ENCODE measurements at places on chromosomes 6 and 20. TPM values are rescaled to one million over a fixed set of nuclear protein-coding genes. Genes with fewer than 3 reads are reported as not detected.

- no peak for DNase-seq
Observed at GRCh38 chr6:24191346-24191745, 65.3 kb downstream of the NRSN1 start.

DNA sequence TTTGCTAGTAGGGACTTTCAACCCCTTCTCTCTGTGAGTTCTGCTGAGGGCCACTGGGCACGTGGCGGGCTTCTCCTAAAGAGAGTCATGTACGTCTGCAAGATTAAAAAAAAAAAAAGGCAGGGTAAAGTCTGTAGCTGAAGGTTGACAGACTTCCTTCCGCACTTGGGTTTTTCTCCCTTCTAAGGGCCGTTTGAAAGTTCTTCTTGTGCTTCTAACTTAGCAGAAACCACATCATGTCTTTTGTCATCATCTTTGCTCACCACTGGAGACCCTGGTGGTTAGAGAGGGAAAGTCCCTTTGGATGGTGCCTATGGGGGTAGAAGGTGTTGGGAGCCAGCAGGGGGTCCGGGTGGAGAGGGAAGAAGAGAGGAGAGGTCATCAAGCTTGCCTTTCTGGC lies 31.4 kb downstream of the PRDM1 start:
- peak; percentile 75 for DNase-seq

- no peak for DNase-seq
Observed at GRCh38 chr6:118559659-118560058, 11.6 kb downstream of the PLN start.

TBXT gene
- not detected for total RNA-seq

DNA sequence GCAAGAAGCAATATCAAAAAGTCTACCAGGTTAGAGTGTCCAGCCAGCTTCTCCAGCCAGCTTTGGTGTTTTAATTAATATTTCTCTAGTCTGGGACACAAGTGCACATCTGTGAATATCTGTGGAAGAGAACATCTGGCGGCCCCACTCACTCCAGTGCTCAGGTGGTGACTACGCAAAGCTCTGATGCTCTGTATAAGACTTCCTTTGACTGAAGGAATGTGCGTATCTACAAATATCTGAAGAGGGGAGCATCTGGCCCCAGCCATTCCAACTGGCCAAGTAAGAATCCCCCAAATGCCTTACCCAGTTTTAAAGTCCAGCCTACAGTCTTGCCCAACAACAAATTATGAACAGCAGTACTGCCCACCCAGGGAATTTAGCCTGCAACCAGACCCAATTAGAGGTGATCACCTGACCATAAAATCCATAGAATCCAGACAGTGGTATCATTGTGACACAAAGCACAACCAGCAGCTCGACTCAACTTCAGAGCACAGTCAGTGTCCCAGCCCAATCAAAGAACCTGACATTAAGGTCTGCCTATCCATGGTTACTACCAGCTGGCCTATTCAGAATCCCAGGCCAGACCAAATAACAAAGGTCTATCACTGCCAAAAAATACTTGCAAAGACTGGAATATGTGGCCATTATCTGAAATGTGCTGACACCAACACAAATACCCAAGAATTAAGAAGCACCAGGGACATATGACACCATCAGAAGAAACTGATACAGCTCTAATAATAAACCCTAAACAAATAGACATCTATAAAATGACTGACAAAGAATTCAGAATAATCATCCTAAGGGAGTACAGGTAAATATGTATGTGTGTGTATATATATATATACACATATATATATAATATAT lies 76.1 kb upstream of the MANEA start:
- DNase-seq, result no peak

DNA sequence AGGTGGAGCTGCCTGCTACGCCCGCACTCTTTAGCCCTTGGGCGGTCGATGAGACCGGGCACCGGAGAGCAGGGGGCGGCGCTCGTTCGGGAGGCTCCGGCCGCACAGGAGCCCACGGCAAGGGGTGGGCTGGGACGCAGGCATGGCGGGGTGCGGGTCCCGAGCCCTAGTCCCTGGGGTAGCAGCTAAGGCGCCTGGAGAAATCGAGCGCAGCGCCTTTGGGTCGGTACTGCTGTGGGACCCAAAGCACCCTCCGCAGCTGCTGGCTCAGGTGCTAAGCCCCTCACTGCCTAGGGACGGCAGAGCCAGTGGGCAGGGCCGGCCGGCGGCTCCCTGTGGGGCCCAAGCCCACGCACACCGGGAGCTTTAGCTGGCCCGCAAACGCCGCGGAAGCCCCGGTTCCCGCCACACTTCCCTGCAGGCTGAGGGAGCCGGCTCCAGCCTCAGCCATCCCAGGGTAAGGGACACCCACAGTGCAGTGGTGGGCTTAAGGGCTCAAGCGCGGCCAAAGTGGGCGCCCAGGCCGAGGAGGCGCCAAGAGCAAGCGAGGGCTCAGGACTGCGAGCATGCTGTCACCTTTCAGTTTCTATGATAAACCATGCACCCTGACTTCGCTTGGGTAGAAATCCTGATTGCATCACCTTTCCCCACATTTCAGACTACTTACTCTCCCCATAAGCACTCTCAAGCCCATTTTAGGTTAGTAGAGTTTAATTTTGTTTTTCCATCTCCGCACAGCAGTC lies 52.0 kb downstream of the MYLIP start:
- no peak for DNase-seq

RCAN2 gene
- total RNA-seq, result 0.37 TPM

SMOC2 gene
- not detected for total RNA-seq

DNA sequence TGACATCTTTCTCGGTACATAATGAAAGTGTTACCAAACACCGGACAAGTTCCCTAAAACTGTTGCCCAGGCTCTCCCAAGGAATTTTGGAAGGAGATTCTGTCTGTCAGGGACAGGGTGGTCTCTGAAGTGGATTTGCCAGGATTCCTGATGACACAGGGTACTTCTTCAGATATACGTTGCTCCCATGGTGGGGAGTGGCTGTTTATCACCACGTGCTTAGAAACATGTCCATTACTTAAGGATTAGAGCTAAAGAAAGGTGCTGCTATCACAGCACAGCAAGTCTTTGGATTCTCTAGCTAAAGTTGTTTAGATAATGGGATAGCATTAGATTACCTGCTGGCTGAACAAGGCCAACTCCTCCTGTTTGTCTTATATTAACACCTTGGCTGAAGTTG lies 6.3 kb downstream of the SPINT3 start:
- DNase-seq, result no peak

TMC2 gene
- not detected for total RNA-seq

FAM162B gene
- total RNA-seq, result not detected

- DNase-seq, result no peak
Observed at GRCh38 chr20:59082981-59083380, 40.4 kb upstream of the PRELID3B start.

DNA sequence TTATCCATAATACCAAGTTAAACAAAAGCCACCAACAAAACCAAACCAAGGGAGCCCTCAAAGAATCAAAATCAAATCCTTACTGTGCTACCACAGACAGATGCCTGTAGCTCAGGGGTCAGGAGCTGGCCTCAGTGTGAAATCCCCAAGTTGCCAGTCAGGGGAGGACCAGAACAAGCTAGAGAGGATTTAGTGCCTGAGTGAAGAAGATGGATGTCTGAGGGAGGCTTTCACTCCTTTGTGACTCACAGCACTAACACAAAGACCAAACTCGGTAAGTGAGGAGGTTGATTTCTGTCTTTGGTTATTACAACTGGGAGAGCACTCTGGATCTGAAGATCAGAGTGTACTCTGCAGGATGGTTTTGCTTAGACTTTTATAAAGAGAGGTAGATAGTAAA lies 189.9 kb upstream of the ZNF184 start:
- DNase-seq, result no peak

PACRG gene
- not detected for total RNA-seq

PCMT1 gene
- 74.5 TPM for total RNA-seq

GSTA2 gene
- not detected for total RNA-seq

NT5E gene
- 0.55 TPM for total RNA-seq

TBPL1 gene
- 27.6 TPM for total RNA-seq

DNA sequence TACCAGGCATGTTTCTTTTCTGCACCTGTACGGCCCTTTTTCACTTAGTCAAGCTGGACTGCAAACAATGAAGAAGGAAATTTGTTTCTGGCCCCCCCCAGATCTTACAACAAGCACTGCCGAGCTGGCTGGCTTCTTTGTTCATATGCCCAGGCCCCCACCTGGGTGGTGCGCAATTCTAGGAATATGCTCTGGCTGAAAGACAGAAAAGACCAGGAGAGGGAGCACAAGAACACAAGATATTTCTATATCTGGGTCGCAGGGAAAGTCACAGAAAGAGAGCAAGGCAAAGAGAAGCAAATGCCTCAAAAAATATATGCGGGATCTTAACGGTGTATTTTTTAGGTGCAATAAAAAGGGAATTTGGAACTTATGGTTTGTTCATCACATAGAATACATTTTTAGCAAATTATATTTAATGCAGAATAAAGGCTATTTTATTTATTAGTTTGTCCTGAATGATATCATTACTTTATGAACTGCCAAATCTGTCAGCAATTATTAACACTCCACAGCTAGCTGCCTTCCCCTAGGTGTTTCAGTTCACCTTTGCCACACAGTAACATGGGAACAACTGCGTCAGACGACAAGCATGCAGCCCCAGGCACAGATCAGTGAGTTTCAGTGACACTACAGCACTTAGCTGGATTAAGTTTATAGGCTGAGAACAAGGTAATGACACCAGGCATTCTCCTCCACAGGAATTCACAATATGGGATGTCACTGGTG lies 76.5 kb downstream of the GJA10 start:
- peak; percentile 36 for DNase-seq

ZKSCAN8 gene
- 15.0 TPM for total RNA-seq

GRCh38 chr6:138227316-138227781 lies 9.1 kb upstream of the PBOV1 start:
- no peak for DNase-seq

NCR2 gene
- not detected for total RNA-seq

EYA2 gene
- total RNA-seq, result not detected

- DNase-seq, result no peak
Observed at GRCh38 chr6:26230351-26230750, 134.6 kb upstream of the BTN3A2 start.

- no peak for DNase-seq
Observed at GRCh38 chr20:64025826-64026412, 10.1 kb upstream of the C20orf204 start.

DNA sequence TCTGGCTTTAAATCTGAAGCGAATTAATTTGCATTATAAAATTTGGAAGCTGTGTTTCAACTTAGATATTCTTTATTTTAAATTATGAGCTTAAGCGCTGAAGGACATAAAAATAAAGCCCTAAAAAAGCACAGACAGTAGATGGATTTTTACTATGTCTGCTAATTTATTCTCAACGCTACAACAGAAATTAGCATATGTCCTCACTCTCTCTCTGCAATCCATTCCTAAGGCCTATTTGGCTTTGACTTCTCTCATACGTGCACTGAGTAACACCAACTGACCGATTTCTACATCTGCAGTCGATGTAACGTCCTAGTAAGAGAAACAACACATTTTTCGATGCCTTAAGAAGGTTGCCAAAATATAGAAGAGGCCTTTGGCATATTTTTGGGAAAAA lies 23.7 kb downstream of the HEBP2 start:
- no peak for DNase-seq

Data from activated naive CD4-positive, alpha-beta T cell treated with anti-CD3 and anti-CD28 coated beads for 36 hours (primary cell).